ENCODE measurements at places on chromosomes 12 and 14.

DNA sequence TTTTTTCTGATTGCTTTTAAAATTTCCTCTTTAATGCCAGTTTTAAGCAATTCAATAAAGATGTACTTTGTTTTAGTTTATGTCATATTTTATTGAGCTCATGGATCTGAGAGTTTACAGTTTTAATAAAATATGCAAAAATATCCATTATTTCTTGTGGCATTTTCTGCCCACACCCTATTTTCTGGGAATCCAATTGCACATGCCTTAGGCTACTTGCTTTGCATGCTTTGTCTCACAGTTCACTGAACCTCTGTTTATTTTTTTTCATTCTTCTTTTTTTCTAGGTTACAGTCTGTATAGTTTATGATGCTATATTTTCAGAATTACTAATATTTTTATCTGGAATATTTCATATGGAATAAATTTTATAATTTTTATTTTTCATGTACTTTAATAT, 1258.0 kb downstream of the FSCB start:
- DNase-seq, result no peak

DNA sequence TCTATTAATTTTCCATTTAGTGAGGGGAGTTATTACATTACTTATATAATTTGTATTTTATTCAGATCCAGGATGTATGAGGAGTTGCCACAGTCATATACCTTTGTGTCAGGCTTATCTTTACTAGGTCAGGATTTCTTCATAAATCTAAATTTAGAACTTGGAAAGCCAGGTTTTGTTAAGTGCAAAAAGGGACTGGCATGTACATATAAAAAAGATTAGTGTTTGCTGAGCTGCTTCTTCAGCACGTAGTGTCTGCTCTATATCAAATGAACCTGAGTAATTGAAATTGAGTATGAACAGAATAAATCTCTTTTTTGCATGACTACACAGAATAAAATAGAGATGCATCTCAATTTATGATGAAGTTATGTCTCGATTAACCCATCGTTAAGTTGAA, 157.4 kb downstream of the NUBPL start:
- no peak for DNase-seq

DNA sequence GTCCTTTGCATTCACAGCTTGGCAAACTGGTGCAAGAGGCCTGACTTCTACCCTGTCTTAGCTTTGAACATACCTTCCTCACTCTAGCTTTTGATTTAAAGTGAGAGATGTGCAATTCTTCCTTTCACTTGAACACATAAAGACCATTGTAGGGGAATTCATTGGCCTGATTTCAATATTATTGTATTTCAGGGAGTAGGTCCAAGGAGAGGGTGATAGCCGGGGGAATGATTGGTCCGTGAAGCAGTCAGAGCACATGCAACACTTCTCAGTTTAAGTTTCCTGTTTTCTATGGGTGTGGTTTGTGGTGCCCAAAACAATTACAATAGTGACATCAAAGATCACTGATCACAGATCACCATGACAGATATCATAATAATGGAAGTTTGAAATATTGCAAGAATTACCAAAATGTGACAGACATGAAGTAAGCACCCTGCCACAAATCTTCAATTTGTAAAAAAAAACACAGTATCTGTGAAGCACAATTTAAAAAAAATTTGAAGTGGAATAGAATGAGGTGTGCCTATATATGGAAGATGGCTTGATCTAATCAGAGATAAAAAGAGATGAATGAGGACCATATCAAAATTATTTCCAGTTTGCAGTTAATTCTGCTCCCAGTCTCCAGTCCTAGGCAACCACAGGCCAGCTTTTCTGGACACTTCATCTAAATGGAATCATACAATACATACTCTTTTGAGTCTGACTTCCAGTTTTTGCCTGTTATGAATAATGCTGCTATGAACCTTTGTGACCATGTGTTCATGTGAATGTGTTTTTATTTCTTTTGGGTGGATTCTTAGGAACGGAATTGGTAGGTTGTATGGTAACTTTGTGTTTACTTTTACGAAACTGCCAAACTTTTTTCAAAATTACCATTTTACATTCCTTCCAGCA, 23.2 kb downstream of the BORCS5 start:
- DNase-seq, result no peak

DNA sequence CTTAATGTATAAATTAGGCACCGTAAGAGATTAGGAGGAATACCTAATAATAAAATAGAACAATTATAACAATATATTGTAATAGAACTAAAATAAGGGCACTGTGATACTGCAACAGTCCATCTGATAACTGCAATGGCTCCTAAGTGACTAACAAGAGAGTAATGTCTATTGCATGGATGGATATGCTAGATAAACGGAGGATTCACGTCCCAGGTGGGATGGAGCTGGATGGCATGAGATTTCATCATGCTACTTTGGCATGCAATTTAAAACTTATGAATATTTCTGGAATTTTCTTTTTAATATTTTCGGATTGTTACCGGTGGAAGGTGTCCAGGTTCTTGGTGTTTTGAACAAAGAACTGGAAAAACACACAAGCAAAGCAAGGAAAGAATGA, 2.2 kb upstream of the TMEM19 start:
- no peak for DNase-seq

DNA sequence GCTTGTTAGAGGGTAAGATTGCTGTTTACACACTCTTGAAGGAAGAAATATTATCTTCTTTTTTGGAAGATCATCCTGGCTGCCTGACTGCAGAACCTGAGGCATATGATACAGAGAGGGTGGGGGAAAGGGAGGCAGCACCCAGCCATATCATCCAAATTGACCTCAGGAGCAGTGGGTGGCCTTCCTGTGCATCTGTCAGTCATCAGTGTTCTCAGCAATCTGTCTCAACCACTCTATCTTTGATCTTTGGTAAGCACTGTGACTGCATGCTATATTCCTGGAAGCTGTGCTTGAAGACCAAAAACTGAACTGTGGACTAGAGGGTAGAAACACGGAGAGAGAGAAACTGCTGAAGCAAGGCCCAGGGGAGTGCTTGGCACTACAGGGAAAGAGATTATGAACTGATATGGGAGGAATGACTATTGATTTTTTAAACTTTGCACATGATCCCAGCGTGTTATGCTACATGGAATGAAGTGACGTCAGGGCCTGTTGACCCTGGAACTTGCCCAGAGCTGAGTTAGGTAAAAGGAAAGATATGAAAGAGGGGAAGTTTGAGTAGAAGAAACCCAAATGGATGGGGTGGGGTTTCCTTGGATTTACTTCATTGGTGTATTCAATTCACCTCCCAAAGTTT, 171.5 kb downstream of the ASCL1 start:
- no peak for DNase-seq

GRCh38 chr12:47909839-47910465, 5.2 kb upstream of the VDR start:
- DNase-seq, result no peak

DNA sequence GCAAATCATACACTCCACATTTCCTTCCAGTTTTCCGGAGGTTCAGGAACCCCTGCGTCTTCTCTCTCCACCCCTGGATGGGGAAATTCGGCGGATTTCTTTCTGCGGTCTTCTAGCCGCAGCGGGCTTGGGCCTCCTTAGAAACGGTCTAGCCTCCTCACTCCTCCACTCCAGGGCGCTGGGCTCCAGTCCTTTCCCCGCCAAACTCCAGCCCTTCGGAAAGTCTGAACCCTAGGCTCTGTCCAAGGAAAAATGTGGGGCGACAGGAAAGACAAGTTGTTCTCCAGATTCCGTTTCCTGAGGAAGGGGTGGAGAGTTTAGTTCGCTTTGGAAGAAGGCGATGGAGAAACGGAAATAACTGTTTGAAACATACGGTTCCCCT, 1.4 kb upstream of the HOXC10 start:
- no peak for DNase-seq

DNA sequence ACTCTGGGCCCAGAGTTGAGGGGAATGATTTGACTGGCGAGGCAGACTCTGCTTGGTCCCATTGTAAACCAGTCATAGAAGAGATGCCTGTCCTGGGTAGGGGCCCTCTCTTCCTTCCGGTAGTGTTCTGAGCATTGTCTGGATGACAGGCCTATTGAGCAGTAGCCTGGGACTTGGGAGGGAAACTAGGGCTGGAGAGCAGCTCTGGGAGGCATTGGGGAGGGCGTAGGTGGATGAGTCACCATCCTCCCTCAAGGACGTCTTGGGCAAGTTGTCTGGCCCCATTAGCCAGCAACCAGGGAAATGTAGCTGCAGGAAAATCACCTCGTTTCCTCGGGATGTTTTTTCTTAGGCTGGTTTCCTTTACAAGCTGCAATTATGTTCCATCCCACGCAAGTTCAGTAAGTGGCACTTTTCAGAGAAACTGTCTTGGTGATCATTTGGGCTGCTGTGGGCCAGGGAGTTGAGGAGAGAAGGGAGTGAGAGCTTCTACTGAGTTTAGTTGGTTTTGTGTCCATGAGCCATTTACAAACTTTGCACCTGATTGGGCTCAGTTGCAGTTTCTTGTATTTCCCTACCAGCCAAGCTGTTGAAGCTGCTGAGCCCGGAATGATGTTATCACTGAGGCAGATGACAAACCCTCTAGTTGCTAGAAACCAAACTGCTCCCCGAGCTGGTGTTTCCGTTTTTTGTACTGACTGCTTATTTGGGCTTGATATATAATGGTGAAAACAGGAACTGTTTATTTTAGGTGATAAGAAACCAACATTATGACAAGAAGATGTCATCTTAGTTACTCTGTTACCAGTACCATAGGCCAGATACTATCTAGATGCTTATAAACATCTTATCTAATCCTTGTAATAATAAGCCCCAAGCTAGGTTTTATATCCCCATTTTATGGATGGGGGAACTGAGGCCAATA, 147.6 kb downstream of the CHST11 start:
- peak; percentile 82 for DNase-seq

DNA sequence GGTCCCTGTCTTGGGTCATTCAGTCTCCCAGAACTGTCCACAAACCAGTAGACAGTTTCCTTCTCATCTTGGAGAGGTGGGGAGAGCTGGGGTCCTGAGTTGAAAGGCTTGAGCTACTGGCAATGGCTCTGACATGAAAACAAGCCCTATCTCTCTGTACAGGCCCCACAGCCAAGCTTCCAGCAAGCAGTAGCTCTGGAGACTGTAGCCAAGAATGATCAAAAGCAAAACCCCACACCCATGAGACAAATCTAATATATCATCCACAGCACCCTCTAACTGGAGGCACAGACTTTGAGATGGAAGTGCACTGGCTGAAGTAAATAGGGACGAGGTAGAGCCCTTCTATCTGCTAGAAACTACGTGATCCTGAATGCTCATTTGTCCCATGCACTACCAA, 40.9 kb downstream of the RERG start:
- no peak for DNase-seq

DNA sequence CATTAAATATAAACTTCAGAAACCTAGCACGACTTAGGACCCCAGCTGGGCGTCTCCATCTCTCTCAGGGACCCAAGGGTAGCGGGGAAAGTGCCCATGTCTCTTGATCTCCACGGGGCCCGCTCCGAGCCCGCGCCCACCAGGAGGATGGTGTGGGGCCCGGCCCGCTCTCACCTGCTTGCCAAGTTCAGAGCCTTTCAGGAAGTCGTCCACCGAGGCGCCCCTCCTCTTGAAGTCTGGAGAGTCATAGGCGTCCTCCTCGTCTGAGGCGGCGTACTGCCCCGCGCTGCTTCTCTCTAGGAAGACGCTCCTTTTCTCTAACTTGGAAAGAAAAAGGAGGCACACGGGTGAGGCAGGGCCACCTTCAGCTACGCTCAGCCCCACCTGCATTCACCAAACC, 96.9 kb downstream of the PIWIL1 start:
- DNase-seq, result no peak

GRCh38 chr14:23431486-23431885, 4.0 kb downstream of the MYH7 start:
- DNase-seq, result no peak

DNA sequence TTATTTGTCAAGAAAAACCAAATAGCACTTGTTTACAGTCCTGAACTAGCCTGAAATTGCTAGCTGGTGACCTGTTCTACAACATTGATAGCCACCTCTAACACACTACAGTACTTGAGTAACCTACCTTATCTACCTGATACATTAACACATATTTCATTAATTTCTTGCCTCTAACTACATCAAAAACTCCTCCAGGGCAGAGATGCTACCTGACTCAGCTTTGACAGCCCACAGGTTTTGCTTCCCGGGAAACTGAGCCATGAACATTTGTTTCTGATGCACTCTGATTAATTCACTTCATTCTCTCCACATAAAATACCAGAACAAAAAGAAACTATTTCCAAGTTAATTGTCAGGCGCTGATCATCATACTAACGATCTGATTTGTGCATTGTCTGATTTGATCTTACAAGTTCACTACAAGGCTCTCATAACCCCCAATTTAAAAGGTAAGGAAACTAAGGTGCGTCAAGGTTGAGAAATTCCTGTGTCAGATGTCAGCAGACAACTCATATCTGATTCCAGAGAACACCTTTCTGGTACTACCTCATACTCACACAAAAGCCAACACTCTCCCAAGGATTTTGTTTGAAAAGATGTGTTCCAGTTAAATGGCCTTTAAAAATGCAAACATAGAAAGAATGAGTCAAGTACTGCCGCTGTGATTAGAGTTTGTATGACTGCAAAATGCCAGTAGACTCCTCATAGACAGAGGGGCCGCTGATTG, 768.7 kb downstream of the BCL11B start:
- DNase-seq, result no peak

DNA sequence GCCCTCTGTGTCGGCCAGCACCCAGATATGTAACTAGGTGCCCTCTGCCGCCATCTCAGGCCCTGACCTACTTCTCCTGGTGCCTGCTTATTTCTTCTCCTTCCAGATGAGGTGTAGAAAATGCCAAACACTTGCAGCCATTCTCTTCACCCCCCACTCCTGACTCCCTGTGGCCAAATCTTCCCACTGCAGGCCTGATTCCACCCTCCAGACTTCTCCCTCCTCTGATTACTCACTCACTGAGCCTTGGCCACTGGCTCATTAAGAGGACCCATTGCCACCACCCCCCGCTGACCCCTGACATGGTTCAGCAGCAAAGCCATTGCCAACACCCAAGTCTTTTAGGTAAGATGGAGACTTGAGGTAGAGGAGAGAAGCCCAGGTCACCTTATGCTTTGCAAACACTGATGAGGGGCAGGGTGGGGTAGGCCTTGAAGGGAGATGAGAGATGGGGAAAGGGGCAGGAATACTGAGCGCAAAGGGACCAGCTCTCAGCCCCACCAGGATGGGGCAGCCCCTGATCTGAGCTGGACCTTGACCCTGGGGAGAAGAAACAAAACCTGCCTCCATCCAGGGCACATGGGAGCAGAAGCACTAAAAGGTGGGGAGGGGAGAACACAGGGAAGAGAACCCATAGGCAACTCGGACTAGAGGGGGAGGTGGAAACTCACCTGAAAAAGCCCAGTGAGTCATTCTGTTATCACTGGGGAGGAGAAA, 25.1 kb upstream of the ANO2 start:
- DNase-seq, result no peak

GRCh38 chr12:62123721-62124203, 136.4 kb upstream of the USP15 start:
- no peak for DNase-seq

Measured in HS-27A (cell line).